ENCODE measurements at places on chromosomes 11 and 22.

DNA sequence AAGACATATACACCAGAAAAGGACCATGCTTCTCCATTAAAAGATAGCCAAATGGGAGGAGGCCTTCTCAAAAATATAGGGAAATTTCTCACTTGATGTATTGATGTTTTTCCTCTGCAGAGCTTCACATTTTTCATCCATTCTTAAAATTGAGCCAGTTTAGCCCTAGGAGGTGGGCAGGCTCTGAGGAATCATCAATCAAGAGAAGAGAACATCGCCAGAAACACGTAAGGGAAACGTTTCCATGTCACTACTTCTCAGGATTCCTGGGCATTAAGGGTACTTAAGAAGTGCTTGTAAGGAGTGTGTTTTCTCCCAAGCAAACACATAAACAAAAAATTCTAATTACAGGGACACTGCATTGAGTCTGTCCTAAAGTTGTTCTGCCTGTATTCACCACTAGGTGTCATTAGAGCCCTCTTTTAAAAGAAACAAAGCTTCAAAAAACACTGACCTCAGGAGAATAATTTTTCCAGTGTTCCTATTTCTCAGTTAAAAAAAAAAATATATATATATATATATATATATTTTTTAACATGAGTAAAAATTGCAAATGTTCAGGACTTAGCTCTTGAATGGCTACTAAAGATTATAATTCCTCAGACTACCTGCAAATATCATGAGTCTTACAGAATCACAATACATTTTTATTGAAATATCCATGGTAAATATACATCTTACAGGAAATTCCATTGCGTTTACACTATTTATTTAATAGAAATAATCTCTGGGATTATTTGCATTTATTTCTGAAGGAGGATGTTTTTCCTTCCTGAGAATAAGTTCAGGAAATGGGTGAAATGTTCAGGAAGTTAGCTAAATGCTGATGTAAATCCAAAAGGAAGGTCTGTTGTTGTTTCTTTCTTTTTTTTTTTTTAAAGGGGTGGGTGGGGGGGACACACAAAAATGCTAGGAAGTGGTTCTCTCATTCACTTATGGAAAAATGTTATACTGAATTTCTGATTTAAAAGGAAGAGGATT lies 16.0 kb downstream of the FZD4 start:
- DNase-seq: peak; percentile 63

DNA sequence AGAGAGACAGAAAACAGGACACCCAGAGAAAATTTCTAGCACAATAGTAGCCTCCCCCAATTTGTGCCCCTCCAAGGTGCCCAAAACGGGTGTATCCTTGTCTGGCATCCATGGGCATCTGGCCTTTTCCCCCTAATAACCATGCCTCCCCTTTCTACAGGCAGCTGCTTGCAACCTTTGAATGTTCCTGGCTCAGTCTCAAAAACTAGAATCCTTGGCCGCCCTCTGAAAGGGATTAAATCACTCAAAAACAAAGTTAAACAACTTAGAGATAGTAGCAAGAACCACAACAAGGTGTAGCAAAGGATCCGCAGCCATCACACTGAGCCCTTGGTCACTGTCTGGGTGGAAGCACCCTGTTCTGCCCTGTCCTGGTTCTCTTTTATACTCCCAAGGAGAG lies 105.6 kb downstream of the MN1 start:
- DNase-seq: no peak

- peak; percentile 64 for DNase-seq
Observed at GRCh38 chr11:57641011-57641807, 8.5 kb downstream of the YPEL4 start.

DNA sequence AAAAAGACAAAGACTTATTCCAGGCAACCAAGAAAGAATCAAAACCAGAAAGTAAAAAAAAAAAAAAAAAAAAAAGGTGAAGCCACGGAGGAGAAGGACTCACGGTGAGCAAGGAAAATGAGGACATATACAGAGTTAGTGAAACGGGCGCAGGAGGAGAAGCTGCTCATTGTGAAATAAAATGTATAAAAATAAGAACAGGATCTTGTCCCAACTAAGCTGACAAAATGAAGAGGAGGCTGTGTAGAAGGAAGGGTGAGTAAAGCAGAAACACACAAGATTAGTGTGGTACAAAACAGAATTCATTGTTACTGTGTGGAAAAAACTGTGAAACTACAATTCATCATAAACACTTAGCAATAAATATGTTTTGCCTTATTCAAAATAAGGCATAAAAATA lies 7.6 kb downstream of the IL17REL start:
- DNase-seq: no peak

DNA sequence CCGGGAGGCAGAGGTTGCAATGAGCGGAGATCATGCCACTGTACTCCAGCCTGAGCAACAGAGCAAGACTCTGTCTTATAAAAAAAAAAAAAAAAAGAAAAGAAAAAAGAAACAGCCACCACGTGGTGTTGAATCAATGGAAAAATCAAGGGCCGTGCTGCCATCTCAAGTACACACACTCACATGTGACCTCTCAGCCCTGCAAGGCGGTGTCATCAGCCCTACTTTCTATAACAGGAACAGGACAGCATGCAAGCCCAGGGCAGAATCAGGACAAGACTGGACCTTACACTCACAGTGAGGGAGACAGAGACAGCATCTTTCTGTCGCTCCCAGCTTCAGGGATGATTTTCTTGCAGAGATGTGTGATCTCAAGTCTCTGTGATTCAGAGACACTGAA lies 179.6 kb downstream of the MPPED1 start:
- no peak for DNase-seq

- no peak for DNase-seq
Observed at GRCh38 chr11:88164320-88164719, 10.9 kb downstream of the RAB38 start.

GRCh38 chr11:32430568-32431381 lies 4.6 kb downstream of the WT1 start:
- DNase-seq: no peak
